ENCODE measurements at places on chromosomes 7 and 10. TPM values are rescaled to one million over a fixed set of nuclear protein-coding genes. Genes with fewer than 3 reads are reported as not detected.

PPP1R3C gene
- total RNA-seq: 1.9 TPM

GRM3 gene
- not detected for total RNA-seq

DNA sequence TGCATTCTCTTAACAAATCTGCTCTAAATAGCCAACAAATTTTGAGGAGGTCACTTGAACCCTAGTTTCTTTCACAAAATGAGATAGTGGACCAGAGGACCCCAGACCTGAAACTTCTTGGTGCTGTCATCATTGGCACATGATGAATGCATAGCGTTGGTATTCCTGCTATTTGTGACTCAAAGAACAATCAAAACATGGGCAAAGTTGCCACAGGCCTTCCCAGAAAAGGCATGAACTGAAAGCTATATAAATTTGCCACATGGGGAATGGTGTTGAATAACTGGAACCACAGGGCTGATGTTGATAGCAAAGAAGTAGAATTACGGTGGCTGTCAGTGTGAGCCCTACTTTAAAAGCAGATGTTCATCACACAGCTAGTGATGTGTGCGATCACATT is 219.9 kb upstream of the KMT2E start:
- no peak for DNase-seq

DNA sequence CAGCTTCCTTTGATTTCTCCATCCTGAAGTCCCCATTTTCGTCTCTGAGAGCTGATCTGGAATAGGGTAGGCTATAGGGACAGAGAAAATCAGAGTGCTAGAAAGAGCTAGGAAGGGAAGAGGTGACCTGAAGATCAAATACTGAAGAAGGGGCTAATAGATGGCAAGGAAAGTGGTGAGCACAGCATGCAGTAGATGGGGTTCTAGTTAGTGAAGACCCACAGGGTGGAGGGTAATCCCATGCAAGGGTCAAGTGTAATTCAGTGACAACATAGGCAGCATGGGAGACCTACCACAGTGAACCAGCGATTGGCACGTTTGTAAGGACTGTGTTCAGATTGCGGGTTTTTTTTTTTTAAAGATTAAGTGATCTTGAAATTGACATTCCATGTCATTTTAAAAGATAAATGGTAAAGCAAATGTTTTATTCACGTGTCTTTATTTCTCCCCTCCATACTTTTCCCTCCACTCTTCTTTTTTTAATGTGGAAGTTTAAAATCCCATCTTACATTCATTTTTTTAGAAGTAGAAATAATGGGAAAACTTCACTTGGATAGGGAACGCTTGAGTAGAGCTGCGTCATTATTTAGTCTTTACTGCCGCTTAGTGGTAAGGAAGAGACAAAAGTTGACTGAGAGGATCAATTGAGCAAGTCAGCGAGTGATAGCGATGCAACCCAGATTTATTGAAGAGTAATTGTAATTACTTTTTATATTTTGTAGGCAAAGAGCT is 21.0 kb upstream of the ABI1 start:
- no peak for DNase-seq

DNA sequence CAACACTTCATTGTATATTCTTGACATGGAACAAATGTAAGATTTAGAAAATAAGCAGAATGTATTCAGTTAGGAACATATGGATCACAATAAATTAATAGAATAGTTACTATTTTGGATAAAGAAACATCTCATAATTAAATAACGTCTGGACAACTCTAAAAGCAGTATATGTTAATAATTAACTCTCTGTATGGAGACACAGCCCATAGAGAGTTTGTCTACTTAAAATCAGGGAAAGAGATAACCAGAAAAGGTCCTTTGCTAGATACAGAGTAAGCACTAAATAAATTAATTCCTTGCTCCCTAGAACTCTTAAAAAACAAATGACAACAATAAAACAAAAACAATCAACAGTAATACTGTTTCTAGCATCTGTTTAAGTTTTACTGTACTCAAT is 184.4 kb upstream of the THSD7A start:
- no peak for DNase-seq

DNA sequence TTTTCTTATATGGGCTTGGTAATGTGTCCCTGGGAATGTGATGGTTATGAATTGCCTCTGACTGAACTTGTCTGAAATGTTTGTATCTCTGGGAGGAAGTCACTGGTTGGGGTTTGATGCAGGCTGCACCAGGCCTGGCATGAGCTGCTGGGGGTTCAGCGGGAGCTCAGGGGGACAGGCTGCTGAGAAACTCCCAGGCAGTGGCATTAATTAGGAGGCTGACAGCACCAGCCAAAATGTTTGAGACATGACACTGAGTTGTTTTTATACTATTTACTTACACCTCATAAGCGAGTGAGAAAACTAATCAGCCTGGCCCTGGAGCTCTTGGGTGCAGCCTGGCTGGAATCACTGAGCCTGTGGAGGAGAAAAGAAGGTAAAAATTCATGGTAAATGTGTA is 124.1 kb upstream of the SORCS3 start:
- DNase-seq: no peak

- DNase-seq: no peak
Measured at GRCh38 chr10:71382757-71383156, 14.0 kb upstream of the CDH23 start.

ICA1 gene
- total RNA-seq: 46.1 TPM

DNA sequence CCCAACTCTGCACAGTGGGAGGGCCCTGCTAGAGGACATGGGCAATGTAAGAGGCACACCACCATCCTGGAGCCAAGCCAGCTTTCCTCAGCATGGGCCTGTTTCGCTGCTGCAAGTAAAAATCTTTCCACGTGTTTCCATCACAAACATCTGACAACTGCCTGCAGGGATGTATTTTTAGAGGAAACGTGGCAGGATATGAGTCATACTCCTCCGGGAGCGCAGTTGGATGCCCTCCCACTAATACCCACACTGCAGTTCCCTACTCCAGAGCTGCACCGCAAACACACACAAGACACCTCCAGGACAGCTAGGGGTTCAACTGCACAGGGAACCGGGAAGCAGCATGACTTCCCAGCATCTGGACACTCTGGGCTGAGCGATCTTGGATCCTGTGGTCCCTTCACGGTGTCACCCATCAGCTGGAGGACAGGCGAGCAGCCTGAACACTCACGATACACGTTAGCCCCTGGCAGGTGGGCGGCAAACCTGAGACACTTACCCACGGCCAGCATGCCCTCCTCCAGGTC is 26.1 kb downstream of the PLAC9 start:
- DNase-seq: peak; percentile 59

DNA sequence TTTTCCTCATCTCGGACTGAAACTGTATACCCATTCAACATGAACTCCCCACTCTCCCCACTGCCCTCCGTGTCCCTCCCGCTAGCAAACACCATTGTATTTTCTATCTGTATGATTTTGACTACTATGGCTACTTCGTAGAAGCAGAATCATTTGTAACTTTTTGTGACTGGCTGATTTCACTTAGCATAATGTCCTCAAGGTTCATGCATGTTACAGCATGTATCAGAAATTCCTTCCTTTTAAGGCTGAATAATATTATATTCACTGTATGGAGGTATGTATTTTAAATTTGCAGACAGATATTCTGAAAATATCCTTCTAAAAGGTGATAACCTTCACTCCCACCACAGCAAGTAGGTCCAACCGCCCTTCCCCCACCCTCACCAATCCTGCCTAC is 42.9 kb upstream of the MMD2 start:
- DNase-seq: no peak

TSPAN12 gene
- total RNA-seq: 22.0 TPM

DNA sequence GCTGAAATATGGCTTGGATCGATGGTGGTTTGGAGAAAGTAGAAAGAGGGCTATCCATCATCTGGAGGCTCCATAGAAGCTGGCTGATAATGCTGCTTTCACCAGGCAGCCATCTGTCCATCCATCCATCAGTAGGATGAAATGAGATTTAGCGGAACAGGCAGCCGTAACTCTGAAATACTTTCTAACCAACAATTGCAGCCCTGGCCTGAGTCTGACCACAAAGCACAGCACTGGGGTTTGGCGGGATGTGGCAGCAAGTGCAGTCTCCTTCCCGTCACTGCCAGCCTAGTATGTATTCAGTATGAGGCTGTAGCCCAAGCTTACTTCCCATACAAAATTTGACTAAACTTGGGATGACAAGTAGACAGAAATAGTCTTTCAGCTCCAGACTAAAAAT is 38.0 kb downstream of the R3HCC1L start:
- no peak for DNase-seq

ZNF117 gene
- total RNA-seq: 4.8 TPM

Data from colonic mucosa (tissue), 4 donors.